Adipocyte (in vitro differentiated cells): ENCODE measurements at places on chromosomes 4 and X.

DNA sequence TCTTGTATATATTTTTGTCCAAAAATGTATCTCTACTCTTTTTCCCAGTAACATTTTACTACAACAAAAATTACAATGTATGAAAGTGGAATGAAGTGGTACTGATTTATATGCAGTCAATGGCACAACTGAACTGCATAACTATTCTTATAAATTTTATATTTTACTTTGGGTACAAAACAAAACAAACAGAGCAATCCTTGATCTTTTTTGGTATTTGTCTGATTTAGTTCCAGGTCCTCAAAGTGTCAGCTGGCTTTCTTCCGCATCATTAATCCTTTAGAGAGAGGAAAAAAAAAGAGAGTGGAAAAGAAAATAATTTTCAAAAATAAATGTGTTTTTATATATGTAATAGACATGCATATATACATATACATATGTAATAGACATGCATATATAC lies 252.4 kb upstream of the SLIT2 start:
- DNase-seq, result no peak

- DNase-seq, result no peak
Measured at GRCh38 chr4:7427831-7428260, 6.9 kb downstream of the PSAPL1 start.

GRCh38 chrX:50071494-50071893 lies 129.3 kb downstream of the AKAP4 start:
- DNase-seq, result no peak

DNA sequence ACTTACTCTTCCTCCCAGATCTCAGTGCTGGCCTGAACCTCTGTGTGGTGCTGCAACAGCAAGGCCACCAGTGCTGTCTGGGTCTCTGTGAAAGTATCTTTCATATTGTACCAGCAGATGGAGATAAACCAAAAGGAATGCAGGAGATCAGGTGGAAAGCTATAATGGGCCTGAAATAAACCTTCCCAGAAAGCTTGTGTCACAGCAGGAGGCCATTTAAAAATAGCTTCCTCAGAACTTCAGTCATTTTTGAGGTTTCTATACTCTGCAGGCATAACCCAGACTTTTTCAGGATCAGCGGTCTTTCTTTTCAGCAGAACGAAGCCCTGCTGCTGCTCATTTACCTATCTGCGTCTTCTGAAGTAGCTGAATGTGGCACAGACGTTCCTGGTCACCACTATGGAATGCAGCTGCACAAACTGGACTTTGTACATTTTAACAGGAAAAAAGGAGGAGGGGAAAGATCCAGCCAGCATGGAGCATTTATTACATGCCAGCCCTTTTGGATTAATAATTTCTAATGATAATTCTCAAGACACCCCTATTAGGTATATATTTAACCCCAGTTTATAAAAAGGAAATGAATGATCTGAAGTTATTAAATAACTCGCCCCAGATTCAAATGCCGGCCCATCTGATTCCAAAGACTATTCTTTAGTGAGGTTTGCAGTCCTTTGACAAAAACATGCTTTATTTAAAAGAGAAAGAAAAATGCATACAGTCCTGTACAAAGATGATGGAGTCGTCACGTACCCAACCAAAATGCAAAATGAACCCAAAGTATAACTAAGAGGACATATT lies 119.7 kb downstream of the NFKB1 start:
- peak; percentile 74 for DNase-seq

DNA sequence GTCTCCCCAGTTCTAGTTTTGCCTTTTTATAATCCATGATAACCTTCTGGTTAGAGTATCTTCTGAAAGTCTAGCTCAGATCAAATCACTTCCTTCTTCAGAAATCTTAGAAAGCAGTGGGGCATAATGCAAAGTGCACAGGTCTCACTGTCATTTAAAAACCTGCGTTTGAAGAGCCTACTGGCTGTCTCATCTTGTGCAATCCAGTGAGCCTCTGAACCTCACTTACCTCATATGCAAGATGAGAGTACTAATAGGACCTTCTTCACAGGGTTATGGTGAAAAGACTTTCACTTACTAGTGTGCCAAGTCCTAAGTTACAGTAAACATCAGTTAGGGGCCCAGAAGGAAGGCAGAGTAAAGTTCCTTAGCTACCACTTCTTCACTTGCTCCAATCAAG lies 131.4 kb downstream of the ENOX2 start:
- no peak for DNase-seq

DNA sequence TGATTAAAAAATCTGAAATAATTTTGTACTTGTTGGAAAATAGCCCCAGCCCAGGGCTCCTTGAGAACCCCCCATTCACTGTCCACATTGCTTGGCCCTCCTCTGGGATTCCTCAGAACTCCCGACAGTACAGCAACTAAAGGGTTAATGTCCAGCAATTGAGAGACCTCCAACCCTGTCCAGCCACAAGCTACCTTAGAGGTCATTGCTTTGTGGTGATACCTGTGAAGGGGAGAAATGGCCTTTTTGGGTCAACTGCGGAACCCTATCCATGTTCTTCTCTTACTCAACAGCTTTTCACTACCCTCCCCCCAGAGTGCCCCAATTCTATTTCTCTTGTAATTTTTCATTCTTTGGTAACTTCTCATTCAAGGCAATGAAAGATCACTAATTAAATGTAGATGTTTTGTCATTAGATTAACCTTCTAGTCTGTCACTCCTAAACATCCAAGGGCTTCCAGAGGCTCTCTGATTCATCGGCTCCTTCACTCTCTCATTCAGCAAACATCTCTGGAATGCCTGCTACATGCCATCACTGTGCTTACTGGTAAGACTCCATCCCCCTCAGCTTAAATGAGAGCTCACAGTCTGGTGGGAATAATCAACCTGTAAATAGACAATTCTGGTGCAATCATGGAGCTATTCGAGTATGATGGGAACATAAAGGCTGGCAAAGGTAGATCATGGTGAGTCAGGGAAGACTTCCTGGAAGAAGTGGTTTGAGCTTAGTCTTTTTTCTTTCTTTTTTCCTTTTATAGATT lies 241.4 kb upstream of the PGRMC2 start:
- DNase-seq, result peak; percentile 91
